ENCODE measurements at places on chromosomes 1 and 21.

DNA sequence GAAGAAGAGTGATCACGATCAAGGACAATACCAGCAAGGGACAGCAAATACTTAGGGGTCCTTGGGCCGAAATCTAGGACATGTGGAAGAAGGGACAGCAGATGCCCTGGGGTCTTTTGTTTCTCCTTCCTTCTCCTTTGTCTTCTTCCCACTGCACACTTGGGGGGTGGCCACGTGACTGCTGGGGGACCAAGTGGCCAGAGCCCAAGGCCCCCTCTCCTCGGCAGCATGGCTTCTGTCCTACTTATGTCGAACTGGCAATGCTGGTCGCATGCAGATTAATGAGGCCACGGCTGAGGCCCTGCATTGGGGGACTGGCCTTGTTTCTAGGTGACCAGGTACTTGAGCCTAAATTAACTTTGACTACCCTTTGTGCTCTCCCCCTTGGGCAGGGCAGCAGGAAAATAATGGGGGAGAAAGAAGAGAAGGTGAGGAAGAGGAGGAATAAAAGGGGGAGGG lies 83.0 kb downstream of the GRIK3 start:
- no peak for DNase-seq

- DNase-seq, result no peak
These were observed 81.4 kb upstream of the CNIH3 start for GRCh38 chr1:224534731-224535130.

DNA sequence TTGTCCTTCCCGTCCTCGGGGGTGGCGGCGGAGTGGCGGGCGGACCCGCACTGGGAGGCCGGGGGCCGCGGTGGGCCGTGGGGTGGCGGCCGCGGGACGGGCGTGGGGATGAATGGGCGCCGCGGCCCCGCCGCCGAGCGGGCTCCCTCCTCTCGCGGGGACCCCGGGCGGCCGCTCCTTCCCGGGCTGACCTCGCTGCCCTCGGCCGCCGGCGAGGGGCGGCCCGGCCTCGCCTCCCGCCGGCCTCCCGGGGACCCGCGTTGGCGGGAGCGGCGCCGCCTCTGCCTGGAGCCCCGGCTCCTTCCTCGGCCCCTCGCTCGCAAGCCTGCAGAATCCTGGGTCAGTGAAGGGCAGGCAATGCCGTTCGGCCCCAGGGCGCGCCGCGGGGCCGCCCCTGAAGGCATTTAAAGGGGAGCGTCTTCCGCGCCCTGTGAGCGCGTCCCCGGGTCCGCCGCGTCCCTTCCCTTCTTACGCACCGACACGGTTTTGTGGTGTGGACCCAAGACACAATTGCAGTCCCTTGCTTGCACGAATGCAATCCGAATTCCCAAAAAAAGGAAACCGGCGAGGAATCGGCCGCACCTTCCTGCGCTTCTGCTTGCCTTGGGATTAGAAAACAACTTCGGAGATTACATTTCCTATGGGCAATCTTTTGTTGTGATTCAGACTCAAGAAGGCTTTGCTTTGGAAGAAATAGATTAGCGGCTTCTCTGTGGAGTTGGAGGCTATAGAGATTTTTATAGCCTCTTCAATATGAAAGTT lies 776 bp downstream of the ITSN1 start:
- peak; percentile 35 for DNase-seq

- DNase-seq, result peak; percentile 55
These were observed 37.1 kb upstream of the NBL1 start for GRCh38 chr1:19606817-19607642.

DNA sequence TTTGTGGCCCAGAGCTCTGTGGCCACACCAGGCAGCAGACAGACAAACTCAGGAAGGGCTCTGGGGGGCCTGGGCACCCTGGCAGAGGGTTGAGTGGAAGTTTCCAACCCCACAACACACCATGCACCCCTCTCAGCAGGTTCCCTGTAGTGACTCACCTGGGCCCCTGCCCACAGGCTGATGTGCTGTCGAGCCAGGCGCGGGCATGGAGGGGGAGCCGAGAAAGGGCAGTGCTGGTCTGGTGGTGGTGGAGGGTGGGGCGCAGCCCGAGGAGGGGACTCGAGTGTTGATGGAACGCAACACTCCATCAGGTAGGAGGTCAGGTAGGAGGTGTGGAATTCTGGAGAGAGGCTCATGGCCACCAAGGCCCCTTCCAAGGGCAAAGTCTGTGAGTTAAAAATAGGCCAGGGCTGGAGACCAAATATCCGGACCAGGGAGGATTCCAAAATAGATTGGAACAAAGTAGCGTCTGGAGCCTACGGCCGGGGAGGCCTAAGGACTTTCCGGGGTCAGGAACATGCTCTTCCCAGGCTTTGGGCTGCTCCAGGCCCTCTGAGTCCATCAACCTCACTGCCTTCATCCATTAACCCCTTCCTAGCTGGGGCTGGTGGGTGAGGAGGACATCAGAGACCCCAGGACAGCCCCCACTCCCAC lies 191.5 kb upstream of the AJAP1 start:
- no peak for DNase-seq

DNA sequence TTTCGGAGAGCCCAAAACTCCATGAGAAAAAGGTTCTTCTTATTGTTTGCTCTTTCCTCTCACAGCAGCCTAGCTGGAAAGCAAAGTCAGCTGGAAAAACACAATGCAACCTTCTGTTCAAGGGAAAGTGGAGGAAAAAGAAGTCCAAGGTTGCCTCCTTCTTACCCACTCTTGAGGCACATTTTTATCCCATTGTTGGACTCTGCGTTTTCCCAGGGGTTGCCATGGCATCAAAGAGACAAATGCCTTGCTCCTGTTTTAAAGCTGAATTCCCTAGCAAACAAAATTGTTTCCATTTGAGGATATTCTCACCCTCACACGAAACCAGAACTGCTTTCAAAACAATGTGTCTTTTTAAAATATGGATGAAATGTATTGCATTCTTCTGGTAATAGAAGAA lies 45.1 kb upstream of the PALMD start:
- DNase-seq, result no peak

DNA sequence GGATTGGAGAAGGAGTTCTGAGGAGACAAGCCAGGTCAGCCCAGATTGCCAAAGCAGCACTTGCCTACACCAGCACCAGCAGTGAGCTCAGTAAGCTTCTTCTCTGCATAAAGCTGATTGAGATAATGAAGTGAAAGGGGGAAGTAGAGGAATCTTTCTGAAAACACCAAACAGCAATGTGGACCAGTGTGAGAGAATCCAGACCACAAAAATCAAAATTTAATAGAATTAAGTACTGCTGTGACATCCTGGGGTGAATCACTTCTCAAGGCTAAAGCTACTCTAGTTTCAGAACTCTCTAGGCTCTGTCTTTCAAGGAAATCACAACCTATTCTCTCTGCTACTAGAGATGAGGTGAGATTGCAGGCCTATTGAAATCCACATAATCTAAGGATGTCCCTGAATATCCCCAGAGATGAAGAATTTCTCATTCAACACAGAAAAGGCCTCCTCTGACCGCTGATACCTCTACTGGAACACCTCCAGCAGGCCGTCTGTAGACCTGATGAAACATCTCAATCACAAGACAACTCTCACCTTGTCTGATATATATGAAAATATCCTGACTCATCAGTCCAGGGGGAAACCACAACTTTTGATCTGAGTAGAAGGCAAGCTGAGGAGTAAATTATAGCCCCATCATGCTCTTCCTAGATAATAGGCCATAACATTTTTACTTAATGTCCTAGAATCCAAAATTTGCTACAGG lies at the start of gene FCRL4:
TSS of gene FCRL4 (minus strand) at position 127 of the 709 bp plus-strand sequence. CDS start 141 bp downstream, outside the sequence.
- DNase-seq, result no peak

- DNase-seq, result peak; percentile 34
These were observed 453 bp downstream of the PABPC4 start for GRCh38 chr1:39576016-39576657.

GRCh38 chr1:226233293-226233692 lies 9.8 kb downstream of the MIXL1 start:
- no peak for DNase-seq

DNA sequence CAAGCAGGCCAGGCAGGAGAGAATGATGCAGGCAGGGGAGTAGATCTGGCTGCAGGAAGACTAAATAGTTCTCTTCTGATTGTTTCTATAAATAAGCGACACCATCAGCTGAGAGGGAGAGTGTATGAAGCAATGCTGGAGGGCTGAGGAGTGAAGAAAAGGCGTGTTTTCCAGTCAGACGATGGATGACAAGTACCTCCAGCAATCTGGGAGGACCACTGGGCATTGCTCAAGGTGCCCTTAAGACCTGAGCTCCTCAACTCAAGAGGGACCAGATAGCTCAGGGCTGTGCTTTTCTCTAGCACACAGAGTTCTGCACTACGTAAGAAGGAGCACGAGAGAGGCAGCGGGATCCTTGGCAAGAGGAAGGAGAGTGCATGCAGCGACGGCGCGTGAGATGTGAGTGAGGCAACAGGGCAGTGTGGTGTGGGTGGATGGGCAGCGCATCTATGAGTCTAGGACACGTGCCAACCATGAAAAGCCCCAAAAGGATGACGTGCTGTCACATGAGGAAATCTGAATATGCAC lies 36.0 kb downstream of the PABPC4 start:
- DNase-seq, result no peak

DNA sequence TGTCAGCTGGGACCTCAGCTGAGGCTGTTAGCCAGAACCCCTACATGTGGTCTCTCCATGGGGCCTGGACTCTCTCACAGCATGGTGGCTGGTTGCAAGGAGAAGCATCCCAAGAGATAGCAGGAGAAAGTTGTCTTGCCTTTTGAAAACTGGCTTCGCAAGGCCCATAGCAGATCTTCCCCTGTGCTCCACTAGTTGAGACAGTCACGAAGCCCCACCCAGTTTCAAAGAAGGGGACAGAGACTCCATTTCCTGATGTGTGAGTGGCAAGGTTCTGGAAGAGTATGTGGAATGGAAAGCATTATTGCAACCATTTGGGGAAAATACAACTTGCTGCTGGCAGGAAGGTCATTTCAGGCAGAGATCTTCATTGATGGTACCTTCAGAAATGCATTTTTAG lies 7.5 kb upstream of the CSRP1 start:
- no peak for DNase-seq

DNA sequence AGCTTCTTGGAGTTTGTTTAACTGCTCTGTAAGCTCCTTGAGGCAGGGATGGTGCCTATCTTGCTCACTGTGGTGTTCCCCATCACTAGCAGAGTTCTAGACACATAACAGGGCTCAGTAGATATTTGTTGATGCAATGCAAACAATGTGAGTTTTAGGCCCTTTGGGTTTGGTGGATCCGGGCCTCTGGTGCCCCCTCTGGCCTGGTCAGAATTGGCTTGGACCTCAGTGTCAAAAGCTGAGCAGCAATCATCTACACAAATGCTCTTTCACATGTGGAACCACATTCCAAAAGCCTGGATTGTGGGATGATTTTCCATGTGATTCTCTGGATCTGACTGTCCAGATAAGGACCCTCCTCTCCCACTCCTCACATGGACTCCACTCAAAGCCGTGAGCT lies 53.4 kb upstream of the BCAR3 start:
- no peak for DNase-seq

GRCh38 chr1:218171302-218171893 lies 113.7 kb upstream of the RRP15 start:
- no peak for DNase-seq

GRCh38 chr21:17491716-17492414 lies 21.0 kb upstream of the CXADR start:
- DNase-seq, result peak; percentile 23

DNA sequence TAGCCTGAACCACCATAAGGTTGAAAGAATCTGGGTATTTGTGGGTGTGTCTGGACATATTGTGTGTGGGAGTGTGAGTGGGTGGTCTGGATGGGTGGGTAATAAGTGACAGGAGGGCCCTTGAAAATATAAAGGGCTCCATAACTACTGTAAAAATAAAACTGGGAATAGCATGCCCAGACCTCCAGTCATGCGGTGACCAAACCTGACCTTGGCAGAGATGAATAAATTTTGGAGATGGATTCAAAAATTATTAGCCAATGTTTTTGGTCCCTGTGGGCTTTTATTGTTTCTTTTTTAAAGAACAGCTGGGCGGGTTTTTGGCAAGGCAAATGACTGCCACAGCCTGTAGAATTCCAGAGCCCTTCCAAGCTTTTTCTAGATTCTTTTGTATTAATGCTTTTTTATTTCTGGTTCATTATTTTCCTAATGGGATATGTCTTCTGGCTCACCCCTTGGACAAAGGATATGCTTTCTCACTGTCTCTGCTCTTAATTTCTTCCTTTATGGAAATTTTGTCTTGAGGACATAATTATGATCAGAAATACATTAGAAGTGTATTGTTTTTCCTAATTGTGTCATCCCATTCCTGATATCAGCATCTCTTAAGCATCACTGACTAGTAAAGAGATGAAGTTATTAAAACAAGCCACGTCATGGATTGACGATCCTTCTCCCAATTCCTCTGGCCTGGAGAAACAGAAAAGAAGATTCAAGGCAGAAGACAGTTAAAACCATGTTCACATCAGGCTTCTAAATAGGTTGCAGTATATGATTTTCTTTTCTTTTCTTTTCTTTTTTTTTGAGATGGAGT lies 69.5 kb downstream of the NTMT2 start:
- no peak for DNase-seq

DNA sequence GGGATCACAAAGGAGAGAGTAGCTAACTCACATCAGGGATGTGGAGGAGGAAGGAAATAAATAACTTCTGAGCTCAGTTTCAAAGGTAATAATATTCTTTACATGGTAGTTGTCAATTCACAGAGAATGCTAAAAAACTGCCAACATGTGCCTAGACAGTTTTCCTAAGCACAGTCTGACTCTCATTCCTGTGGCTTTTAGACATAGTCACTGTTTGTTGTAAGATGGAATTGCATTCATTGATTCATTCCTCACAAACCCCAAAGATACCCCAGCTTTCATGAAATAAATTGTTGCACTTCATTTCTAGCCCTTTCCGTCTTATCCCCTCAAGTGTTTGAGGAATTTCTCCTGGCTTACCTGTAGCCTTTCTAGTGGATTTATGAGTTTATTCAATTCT lies 263.9 kb downstream of the NTNG1 start:
- no peak for DNase-seq

DNA sequence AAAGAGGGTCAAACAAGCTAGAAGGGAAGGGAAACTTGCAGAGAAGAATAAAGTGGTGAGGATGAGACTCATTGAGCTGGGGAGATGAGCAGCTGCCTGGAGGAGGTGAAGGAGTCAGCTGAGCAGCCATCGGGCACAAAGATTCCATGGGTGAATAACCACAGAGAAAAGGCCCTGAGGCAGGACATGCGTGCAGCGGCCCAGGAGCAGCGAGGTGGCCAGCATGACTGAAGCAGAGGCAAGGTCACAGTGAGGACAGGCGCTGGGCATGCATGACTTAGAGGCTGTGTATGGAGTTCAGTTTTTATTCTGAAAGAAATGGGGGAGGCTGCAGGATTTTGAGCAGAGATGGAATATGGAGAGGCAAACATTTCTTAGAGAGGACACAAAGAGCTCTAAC lies 24.9 kb downstream of the OLFML2B start:
- DNase-seq, result no peak

DNA sequence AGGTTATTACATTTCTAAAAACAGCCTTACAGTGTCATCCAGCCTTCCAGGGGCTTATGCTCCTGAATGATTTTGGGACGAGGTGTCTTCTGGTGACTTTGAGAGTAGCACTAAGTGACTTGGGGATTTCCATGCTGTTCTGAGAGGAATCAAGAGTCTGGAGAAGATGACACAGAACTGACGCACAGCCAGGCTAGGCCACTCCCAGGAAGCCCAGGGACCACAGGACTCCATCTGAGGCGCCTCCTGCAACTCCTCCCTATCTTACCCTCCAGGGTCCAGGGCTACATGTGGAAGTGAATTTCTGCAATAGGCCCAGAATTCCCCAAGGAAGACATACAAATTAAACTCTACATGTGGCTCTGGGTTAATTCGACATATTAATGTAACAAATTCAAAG lies 92.5 kb downstream of the SLC25A24 start:
- DNase-seq, result peak; percentile 60

- DNase-seq, result no peak
These were observed 38.1 kb upstream of the LBR start for GRCh38 chr1:225465793-225466517.
